DND-41 (cell line): ENCODE measurements at places on chromosomes 3 and 15.
A peak's percentile ranks its signal among the peaks of the same experiment; 100 is the strongest.

- no peaks in the 10 kb centered on the region for H3K27me3 ChIP-seq
- H3K4me1 ChIP-seq, result peaks cover 28% of the 10 kb centered on the region
- no peak overlapping the region for H3K27ac ChIP-seq
Measured at GRCh38 chr15:88894348-88894818, 961 bp downstream of the HAPLN3 start.

DNA sequence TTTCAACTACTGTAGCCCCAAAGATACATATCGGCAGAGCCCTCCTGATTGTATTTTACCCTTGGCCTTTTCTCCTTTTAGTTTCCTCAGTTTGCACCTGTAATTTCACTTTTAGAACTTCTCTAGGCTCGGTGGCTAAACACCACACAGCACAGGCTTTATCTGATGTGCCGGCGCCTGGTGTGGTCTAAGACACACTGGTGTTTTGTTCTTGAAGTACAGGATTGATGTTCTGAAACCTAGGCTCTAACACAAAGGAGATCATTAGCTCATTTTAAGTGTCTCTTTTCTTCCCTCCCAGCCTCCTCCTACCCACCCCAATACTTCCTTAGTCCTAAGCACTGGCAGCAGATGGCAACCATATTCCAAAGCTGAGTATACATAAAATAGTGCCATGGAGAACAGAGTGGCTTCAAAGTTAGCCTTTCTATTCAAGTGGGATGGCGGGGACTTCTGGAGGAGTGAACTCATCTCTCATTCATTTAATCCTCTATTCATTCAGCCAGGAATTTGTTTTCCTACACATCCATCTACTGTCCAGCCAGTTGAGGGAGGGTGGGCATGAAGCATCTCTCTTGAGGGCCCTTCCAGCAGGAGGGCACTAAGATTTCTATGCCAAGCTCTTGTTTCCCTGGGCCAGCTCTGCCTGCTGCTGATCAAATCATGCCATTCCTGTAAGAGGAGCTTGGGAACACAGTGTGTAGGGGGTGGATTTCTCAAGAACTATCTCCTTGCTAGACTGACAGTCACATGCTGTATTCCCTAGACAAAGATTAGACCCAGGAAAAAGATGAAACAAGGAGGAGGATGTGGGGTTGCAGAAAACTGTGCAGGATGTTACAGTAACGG, 71.2 kb downstream of the TIGIT start:
- H3K27me3 ChIP-seq, result no peaks in the 10 kb centered on the region
- no peaks in the 10 kb centered on the region for H3K36me3 ChIP-seq
- DNase-seq, result no peak
- no peak overlapping the region for H3K27ac ChIP-seq
- no peaks in the 10 kb centered on the region for H3K4me1 ChIP-seq

GRCh38 chr15:73161546-73161945, 109.3 kb downstream of the NEO1 start:
- H3K4me1 ChIP-seq, result no peaks in the 10 kb centered on the region
- DNase-seq, result no peak
- H3K4me3 ChIP-seq, result no peak overlapping the region
- H3K27me3 ChIP-seq, result no peaks in the 10 kb centered on the region
- H3K36me3 ChIP-seq, result no peaks in the 10 kb centered on the region

- H3K4me1 ChIP-seq, result no peaks in the 10 kb centered on the region
- DNase-seq, result no peak
- no peak overlapping the region for H3K27ac ChIP-seq
- H3K36me3 ChIP-seq, result no peaks in the 10 kb centered on the region
Measured at GRCh38 chr3:170372190-170372879, 14.8 kb downstream of the SKIL start.

DNA sequence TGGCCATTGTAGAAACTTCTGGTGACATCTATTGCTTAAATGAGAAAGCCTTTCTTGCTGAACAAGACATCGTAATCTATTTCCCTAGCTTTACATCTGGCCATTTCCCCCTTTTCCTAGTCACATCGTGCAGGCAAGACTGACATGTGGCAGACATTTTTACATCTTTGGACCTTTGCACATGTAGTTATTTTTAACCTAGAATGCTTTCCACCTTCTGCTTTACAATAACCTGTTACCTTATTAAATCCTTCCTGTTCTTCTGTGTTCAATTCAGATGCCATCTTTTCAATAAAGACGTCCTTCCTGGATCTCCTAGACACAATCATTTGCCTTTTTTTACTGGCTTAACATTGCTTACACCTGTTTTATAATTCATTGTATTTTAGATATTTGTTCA, 343.3 kb downstream of the DIPK2A start:
- no peaks in the 10 kb centered on the region for H3K4me1 ChIP-seq
- no peaks in the 10 kb centered on the region for H3K36me3 ChIP-seq
- no peak overlapping the region for H3K4me3 ChIP-seq
- no peak overlapping the region for H3K27ac ChIP-seq
- H3K27me3 ChIP-seq, result no peaks in the 10 kb centered on the region
- no peak for DNase-seq

DNA sequence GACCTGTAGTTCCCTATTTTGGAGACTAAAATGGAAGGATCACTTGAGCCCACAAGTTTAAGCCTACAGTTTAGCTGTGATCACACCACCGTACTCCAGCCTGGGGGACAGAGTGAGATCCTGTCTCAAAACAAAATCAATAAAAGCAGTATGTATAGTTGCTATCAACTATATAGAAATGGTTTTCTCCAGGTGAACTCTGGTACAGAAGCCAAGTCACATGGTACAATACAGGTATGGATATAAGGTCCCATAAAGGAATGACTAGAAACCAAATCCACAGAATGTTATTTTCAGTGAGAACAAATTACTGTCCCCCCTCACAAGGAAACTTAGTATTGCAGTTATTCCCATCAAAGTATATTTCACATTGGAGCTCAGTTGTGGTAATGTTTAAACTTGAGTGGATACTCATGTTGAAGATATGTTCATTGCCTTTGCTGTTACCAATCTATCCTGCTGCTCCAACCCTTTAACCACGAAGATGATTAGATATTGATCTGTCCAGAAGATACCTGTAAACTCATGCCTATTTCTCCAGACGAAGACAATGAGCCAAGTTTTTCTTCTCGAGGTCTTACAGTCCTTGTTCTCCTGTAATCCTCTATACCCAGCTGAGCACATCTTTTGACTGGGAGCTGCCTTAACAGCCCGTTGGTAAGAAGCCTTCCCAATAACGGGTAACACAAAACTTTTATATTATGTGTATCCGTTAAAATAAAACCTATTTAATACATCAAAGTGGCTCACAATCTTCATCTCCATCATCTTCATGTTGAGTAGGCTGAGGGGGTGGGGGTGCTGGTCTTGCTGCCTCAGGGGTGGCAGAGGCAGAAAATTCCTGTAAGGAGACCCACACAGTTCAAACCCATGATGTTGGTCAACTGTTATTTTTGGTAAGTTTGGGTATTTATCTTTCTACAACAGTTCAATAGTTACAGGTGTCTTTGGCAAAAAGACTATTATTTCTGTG, 24.6 kb downstream of the TRA2B start:
- no peak overlapping the region for H3K4me3 ChIP-seq
- no peaks in the 10 kb centered on the region for H3K27me3 ChIP-seq
- H3K4me1 ChIP-seq, result no peaks in the 10 kb centered on the region
- DNase-seq, result peak; percentile 11
- peaks cover 41% of the 10 kb centered on the region for H3K36me3 ChIP-seq

DNA sequence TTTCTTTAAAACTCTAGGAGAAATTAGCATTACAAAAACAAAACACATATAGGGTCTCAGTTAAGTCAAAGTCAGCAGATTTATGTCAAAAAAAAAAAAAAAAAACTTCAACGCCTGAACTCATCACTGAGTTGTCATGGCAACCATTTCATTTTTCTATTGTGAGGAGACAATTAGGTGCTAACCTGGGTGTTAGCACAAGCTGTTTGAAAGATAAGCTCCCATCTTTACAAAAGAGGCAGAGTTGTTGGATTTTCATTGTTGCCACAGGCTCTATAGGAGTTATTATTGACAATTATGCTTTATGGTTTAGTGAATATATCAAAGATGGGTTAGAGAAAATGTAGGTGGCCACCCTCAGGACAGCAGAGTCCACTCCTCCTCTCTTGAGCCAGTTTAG, 806.9 kb downstream of the GRM7 start:
- no peak for DNase-seq
- H3K36me3 ChIP-seq, result no peaks in the 10 kb centered on the region
- H3K4me1 ChIP-seq, result no peaks in the 10 kb centered on the region

- H3K27me3 ChIP-seq, result no peaks in the 10 kb centered on the region
- no peak overlapping the region for H3K4me3 ChIP-seq
- DNase-seq, result no peak
Measured at GRCh38 chr3:100131241-100131640, 16.9 kb upstream of the FILIP1L start.

GRCh38 chr3:9056581-9056980, 93.3 kb upstream of the RAD18 start:
- no peaks in the 10 kb centered on the region for H3K4me1 ChIP-seq
- DNase-seq, result no peak
- H3K27me3 ChIP-seq, result peaks cover 4% of the 10 kb centered on the region
- H3K27ac ChIP-seq, result no peak overlapping the region
- no peaks in the 10 kb centered on the region for H3K36me3 ChIP-seq

- DNase-seq, result no peak
- H3K36me3 ChIP-seq, result no peaks in the 10 kb centered on the region
- peaks cover 34% of the 10 kb centered on the region for H3K4me1 ChIP-seq
- no peak overlapping the region for H3K27ac ChIP-seq
- no peak overlapping the region for H3K4me3 ChIP-seq
Measured at GRCh38 chr15:95880630-95881029, 449.9 kb upstream of the NR2F2 start.

DNA sequence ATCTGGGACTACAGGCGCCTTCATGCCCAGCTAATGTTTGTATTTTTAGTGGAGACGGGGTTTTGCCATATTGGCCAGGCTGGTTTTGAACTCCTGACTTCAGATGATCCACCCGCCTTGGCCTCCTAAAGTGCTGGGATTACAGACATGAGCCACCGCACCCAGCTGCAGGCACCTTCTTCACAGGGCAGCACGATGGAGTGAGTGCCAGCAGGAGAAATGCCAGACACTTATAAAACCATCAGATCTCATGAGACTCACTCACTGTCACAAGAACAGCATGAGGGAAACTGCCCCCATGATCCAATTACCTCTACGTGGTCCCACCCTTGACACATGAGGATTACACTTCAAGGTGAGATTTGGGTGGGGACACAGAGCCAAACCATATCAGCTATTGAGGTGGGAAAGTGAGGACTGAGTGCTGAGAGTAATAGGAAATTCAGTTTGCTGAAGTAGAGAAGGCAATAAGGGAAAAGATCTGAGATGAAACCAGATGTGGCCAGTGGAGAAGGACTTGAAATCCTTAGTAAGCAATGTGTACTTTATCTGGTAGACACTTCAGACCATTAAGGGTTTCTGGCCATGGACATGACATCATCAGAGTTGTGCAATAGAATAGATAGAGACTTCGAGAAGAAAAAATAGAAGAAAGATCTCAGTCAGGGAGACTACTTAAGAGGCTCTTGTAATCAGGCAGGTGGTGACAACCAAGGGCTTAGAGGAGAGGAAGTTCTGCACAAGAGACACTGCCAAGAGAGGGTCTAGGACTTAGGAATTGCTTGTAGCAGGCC, 18.1 kb upstream of the ATP13A5 start:
- no peaks in the 10 kb centered on the region for H3K4me1 ChIP-seq
- no peak overlapping the region for H3K27ac ChIP-seq
- peaks cover 6% of the 10 kb centered on the region for H3K27me3 ChIP-seq
- DNase-seq, result no peak
- H3K36me3 ChIP-seq, result no peaks in the 10 kb centered on the region

DNA sequence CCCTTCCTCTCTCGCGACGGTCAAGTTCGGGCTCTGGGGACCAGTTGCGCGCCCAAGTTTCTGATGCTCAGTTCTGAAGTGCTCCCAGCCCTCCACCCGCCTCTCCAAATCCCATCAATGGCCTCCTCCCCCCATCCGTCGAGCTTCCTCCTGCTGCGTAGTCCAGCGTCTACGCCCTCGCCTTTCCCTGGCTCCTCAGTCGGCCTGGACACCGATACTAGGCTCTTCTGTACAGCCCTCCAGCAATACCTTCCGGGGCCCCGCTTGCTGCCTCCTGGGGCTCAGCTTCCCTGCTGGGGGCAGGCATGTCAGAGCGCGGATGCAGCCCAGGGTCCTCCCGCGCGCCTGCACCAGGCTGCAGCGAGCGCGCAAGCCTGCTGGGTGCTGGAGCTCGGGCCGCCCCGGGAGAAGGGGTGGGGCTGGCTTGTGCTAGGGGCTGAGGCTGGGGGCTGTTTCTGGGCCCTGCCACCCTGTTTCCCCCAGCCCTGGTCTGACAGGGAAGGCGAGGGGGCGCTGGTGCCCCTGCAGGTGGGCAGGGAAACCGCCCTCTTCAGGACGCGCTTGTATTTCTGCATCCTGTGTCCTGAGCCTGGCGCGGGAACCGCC, 353.3 kb upstream of the SUCLG2 start:
- no peak overlapping the region for H3K4me3 ChIP-seq
- H3K27ac ChIP-seq, result no peak overlapping the region
- H3K36me3 ChIP-seq, result no peaks in the 10 kb centered on the region
- no peaks in the 10 kb centered on the region for H3K4me1 ChIP-seq

DNA sequence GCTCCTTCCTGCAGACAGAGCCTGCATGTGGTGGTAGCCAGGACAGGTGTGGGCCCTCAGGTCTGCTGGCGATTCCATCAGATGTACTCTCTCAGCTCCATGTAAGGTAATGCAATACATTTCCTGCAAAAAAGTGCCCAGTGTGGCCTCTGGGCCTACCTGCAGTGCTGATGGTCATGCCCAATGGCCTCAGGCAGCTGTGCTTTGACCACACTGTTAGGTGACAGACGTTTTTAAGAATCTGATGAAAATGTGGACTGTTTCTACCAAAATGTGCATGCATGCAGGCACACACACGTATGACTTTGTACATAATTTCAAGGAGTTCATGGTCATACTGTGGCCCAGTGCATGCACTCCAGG, 152.9 kb downstream of the RAB11A start:
- no peak overlapping the region for H3K4me3 ChIP-seq
- no peak for DNase-seq
- peaks cover 2% of the 10 kb centered on the region for H3K27me3 ChIP-seq
- no peak overlapping the region for H3K27ac ChIP-seq
- H3K4me1 ChIP-seq, result no peaks in the 10 kb centered on the region

- DNase-seq, result no peak
- H3K27me3 ChIP-seq, result no peaks in the 10 kb centered on the region
- no peak overlapping the region for H3K27ac ChIP-seq
- no peak overlapping the region for H3K4me3 ChIP-seq
- H3K36me3 ChIP-seq, result peaks cover 58% of the 10 kb centered on the region
Measured at GRCh38 chr15:90435652-90436337, 47.8 kb downstream of the IQGAP1 start.

GRCh38 chr3:187777331-187777941, 32.2 kb upstream of the BCL6 start:
- peak; percentile 55 for DNase-seq
- H3K27me3 ChIP-seq, result no peaks in the 10 kb centered on the region
- peak overlapping the region; percentile 73 for H3K27ac ChIP-seq
- H3K36me3 ChIP-seq, result no peaks in the 10 kb centered on the region

GRCh38 chr15:81313686-81314085, 10.3 kb downstream of the STARD5 start:
- H3K36me3 ChIP-seq, result peaks cover 78% of the 10 kb centered on the region
- no peak overlapping the region for H3K4me3 ChIP-seq
- no peaks in the 10 kb centered on the region for H3K4me1 ChIP-seq
- DNase-seq, result no peak
- H3K27ac ChIP-seq, result no peak overlapping the region
